NCI-H1930 (cell line): ENCODE measurements at places on chromosomes 16 and 17.

DNA sequence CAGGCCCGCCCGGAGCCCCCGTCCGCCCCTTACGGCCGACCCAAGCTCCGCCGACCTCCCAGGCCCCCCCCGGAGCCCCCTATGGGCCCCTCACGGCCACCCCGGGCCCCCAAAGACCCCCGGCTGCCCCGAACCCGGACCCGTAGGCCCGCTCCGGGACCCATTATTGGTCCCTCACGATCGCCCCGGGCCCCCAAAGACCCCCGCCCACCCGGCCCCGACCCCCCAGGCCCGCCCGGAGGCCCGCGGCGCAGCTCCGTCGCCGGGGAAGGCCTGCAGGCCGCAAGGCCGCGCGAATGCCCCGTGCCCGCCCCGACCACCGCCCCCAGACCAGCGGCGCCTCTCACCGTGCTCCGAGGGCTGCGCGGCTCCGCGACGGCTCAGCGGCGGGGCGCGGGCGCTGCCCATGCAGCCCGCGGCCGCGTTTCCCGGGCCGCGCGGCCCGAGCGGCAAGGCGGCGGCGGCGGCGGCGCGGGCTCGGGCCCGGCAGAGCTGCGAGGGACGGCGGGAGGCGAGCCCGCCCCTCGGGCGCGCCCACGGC, 393 bp downstream of the ANKRD11 start:
- DNase-seq: no peak

GRCh38 chr16:66035096-66035495, 331.4 kb upstream of the CDH5 start:
- DNase-seq: no peak

DNA sequence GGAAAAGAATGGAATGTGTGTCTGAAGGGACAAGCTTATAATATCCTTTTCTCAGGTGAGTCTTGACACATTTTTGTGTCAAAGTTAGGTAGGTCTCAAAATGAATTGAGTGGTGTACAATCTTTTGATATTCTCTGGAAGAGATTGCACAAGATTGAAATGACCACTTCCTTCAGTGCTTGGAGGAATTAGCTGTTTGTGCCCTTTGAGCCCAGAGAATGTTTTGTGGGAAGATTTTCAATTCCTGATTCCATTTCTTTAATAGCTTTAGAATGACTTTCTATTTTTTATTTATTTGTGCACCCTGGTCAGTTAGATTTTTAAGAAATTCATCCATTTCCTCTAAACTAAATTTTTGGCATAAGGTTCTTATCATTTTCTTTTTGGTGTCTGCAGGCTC, 1.6 kb upstream of the CCL13 start:
- DNase-seq: no peak

GRCh38 chr17:51673070-51673469, 412.7 kb downstream of the UTP18 start:
- no peak for DNase-seq

- DNase-seq: no peak
Observed at GRCh38 chr16:67922740-67923139, 8.9 kb downstream of the CTRL start.

GRCh38 chr16:75239542-75240122, 11.8 kb downstream of the BCAR1 start:
- no peak for DNase-seq

DNA sequence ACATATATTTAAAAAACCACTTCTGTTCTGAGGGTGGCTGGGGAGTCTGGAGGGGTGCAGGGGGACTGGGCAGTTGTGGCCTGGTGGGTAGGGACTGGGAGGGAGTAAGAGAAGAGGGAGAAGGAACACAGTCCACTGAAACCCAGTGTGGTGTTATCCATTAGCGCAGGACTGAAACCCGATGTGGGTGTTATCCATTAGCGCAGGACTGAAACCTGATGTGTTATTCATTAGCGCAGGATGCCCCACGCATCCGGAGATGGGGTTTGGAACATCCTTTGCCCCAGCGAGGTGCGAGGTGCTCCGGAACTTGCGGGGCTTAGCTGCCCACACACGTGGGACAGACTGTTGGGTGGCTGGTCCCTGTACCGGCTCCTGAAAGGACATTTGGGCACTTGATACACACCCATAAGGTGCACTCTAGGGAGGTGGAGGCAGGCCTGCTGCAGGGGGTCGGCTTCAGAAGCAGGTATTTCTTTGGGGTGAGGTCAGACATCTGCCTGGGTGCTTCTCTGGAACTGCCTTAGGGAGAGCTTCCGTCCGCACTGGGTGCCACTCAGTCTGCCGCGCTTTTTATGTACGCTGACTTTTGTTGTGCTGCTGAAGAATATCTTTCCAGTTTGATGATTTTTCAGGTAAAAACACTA, 20.3 kb upstream of the FASN start:
- DNase-seq: no peak

- DNase-seq: no peak
Observed at GRCh38 chr17:79841369-79842135, 2.3 kb upstream of the CBX4 start.
